ENCODE measurements at places on chromosomes 3 and 15.

GRCh38 chr3:124444075-124444474 is 286.2 kb upstream of the UMPS start:
- no peak for DNase-seq

DNA sequence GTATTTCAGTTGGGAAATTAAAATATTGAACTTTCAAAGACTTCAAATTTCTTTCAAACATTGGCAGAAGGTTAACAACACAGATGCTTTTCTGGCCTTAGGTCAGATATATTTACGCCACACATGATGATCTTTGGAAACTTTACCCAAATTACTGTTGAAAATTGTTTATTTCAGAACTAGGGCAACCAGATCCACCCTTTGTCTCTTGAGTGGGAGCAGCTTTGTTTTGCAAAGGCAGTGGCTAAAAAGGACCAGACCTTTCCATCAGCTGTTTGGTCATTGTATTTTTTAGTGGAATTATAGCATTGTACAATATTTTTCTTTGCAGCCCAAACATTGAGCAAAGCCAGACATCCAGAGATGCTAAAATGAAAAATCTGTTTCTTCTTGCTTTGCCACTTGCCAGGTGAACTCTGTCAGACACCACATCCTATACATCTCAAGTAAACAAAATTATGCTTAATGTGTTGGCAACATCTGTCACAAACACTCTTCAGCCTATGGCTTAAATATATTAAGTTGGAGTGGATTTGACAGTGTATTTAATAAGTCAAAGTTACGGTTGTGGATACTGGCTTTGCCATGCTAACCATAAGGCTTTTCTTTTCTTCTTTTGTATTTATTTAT is 651.9 kb downstream of the RBMS3 start:
- DNase-seq, result no peak

DNA sequence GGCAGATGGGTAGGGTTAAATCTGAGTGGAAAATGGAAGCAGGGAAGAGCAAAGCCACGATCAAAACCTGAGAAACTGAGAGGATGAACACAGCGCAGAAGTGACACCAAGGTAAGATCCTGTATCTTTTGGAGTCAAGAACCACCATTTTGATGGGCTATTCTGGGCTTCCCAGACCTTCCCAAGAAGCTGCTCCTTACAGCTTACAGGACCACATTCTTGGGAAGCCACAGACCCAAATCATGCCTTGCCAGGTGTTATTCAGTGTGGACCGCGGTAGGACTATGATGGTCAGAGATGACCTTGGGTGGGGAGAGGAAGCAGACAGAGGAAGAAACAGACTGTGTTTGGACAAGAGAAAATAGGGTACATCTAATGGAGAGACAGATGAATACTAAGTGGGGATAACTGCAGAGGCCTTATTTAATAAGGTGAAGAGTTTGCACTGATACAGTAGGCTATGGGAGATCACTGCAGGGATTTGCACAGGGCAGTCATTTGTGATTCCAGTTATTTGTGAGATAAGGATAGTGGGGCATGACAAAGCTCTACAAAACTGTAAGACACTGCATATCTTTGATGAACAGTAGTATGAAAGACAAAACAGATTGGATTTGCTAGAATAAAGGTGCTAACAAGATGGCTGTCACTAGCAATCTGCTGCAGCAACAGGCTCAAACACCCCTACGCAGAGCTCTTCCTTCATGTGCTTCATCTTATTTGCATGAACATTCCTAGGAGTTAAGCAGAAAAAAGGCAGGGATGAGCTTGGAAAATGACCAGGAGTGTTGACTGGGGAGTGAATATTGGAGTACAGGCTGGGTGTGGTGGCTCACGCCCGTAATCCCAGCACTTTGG is 105.9 kb downstream of the IGF2BP2 start:
- no peak for DNase-seq

- DNase-seq, result no peak
These were observed 53.6 kb upstream of the AP4E1 start for GRCh38 chr15:50854601-50855490.

DNA sequence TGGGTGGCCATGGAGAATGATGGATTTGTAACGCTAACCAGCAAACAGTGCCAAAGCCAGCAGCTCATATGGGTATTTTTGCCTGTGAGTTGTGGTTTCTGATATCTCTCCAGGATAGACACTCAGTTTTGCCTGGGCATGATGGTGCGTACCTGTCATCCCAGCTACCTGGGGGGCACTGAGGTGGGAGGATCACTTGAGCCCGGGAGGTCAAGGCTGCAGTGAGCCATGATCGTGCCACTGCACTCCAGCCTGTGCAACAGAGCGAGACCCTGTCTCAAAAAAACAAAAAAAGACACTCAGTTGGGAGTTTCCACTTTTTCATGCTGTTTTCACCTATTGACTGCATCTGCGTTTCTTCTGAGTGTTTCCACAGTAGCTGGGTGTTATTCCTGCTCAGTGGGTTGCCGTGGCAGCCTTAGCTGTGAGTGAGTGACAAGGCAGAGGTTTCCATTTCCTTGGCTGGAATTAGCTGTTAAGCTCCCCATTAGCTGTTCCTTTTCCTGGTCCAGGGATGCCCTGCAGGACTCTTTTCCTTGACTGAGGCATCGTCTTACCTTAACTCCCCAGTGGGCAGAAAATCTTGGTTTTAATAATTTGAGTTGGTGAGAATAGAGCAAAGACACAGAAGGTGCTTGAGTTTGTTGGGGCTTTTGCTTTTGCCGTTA is 14.2 kb upstream of the RPP14 start:
- no peak for DNase-seq

DNA sequence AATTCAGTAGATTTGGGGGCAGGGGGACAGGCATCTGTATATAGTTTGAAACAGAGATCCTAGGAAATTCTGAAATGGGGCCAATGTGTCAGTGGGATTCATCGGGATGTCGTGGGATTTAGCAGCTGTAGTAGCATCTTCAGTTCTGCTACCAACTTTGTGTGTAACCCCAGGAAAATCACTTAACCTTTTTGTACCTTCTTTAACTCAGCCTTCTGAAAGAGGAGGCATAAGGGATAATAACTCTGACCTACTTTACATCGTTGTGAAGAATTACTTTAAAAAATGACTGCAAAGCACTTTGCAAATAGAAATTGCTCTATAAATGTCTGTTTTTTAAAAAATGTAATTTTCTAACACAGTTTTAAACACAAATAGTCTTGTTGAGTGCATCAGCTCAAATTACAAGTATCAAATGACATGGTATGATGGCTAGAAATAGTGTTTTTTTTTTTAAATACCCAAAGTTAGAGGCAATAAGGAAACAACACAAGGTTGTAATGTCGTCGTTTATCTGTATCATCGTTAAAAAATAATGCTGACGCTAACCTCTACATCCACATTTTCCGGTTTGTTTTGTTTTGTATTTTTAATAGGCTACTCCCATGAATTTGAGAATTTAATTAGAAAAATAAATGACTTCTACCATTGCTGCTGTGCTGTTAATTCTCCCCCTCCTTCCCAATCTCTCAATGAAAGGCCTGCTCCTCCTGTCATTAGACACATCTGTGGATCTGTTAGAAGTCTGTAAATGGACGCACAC is 338.5 kb downstream of the PTPRG start:
- DNase-seq, result no peak

GRCh38 chr3:149581681-149582370 is 76.0 kb downstream of the WWTR1 start:
- DNase-seq, result no peak

DNA sequence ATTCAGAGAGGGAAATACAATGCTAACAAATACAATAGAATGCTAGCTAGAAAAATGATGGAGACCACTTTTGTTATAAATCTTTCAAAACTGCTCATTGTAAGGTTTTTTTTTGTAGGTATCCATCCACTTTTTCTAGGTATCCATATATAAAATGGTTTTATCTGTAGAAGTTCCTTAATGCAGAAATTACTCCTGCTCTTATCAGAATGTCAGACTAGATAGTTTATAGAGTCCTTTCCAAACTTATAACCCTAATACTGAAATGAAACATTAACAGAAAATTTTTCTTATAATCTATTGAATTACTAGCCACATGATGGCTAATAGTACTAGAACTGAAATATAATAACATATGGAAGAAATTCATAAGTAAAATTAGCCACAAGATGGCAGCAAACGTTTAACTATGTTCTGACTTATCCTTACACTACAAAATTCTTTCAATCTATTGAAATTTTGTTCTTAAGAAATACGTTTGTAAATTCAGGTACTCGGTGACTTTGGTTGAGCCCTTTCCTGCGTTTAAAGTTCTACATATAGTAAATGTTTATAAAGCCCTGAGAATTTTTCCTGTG is 58.5 kb downstream of the ECT2 start:
- peak; percentile 59 for DNase-seq

GRCh38 chr15:62301993-62302675 is 137.0 kb upstream of the C2CD4B start:
- no peak for DNase-seq

- DNase-seq, result no peak
These were observed 342.4 kb downstream of the LPP start for GRCh38 chr3:188496390-188496789.

GRCh38 chr3:129462361-129462968 is 22.4 kb downstream of the IFT122 start:
- peak; percentile 51 for DNase-seq

DNA sequence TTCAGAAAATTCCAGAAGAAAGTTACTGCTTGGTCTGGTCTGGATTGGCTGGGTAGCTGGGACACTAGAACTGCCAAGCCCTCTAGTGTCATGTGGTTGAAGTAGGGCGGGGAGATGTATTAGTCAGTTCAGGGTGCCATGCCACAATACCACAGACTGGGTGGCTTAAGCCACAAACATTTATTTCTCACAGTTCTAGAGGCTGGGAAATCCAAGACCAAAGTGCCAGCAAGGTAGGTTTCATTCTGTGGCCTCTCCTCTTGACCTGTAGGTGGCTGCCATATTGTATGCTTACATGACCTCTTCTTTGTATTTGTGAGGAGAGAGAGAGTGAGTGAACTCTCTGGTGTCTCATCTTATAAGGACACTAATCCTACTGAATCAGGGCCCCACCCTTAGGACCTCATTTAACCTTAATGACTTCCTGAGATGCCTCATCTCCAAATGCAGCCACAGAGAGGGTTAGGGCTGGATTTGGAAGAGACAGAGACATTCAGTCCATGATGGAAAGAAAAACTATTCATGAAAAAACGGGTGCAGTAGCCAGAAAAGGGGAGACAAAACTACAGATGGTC is 18.1 kb upstream of the ZSCAN2 start:
- peak; percentile 34 for DNase-seq

- DNase-seq, result no peak
These were observed 100.6 kb upstream of the SLC24A5 start for GRCh38 chr15:48020166-48020565.

DNA sequence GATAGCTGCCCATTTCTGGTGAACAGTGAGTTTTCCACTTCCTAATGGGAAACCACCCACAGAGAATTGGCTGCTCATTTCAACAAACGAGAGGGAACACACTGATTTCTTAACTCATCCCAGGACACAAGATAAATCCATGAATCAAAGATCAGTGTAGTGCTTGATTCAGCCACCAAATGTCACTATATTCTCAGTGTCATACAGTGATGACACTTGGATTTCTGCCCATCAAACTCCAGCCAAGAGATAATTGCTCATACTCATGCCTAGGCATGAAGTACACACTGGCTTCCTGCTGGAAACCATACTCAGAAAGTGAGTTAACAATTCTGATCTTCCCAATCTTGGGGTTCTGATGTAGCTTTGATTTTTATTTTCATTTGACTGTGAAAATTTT is 35.4 kb upstream of the GRM7 start:
- DNase-seq, result no peak

DNA sequence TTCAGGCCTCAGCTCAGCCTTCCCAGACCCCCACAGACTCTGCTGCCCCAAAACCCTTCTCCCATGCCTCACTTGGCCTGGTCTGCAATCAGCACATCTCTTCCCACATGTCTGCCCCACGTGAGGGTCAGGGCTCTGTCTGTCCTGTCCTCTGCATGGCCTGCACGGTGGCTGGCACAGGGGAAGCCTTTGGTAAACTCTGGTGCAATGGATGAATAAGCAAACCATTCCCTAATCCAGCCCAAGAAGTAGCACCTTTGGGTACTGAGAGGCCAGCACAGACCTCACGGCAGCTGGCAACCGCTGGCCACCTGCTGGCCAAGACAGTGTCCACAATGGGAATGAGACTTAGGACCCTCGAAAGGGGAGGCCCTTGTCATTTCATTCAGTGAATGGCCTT is 27.7 kb downstream of the ABTB1 start:
- no peak for DNase-seq

GRCh38 chr3:178181784-178182183 is 354.5 kb upstream of the KCNMB2 start:
- DNase-seq, result no peak

- no peak for DNase-seq
These were observed 54.1 kb upstream of the CCR2 start for GRCh38 chr3:46299608-46300460.

DNA sequence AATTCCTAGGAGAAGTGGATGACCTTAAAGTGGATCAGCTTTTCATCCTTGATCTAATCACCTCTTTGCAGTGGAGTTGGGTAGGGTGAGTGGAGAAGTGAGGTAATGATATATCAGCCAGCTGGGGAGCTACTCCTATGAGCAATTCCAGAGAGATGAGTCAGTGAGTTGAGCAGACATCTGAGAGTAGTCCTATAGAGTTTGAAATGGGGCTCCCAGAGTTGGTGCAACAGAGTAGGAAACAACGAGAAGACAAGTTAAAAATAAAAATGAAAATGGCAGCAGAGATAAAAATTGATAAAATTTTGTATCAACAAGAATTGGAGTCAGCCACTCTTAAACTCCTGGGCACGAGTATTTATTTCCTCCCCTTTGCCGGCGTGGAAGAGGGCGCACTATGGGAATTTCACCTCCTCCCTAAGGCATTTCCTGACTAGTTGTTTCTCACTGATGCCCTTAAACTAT is 150.8 kb upstream of the DPH6 start:
- DNase-seq, result no peak

- DNase-seq, result no peak
These were observed 116.2 kb upstream of the CHRM5 start for GRCh38 chr15:33852094-33852493.

DNA sequence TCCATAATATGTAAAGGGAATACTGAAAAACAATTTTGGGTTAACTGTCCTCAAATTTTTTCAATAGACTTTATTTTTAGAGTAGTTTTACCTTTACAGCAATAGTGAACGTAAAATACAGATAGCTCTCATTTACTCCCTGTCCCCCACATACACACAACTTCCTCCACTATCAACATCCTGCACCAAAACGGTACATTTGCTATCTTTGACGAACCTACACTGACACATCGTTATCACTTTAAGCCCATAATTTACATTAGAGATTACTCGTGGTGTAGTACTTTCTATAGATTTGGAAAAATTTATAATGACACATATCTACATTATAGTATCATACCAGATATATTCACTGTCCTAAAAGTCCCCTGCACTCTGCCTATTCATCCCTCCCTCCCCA is 16.9 kb upstream of the P2RY1 start:
- DNase-seq, result peak; percentile 88

- DNase-seq, result no peak
These were observed 91.6 kb downstream of the SCN11A start for GRCh38 chr3:38960042-38960622.

- no peak for DNase-seq
These were observed 27.4 kb upstream of the PLXND1 start for GRCh38 chr3:129633751-129634481.

- no peak for DNase-seq
These were observed 534.3 kb downstream of the ROBO1 start for GRCh38 chr3:79233431-79234060.

All from hematopoietic multipotent progenitor cell treated with erythropoietin and hydrocortisone succinate and interleukin-3 and kit ligand, for 8 days (in vitro differentiated cells).